Stimulated activated CD4-positive, alpha-beta T cell treated with anti-CD3 and anti-CD28 coated beads, Interleukin-15, amount 100 ng/mL, for 48 hours (primary cell): ENCODE measurements at places on chromosomes 1 and 21.

GRCh38 chr1:69794831-69795230 lies 227.1 kb downstream of the LRRC7 start:
- no peak for DNase-seq

GRCh38 chr21:46650476-46651098 lies 15.1 kb downstream of the PRMT2 start:
- DNase-seq = no peak

- DNase-seq = no peak
Measured at GRCh38 chr1:88612773-88613172, 71.3 kb upstream of the PKN2 start.

GRCh38 chr1:204350857-204351573 lies 8.7 kb downstream of the PLEKHA6 start:
- no peak for DNase-seq

DNA sequence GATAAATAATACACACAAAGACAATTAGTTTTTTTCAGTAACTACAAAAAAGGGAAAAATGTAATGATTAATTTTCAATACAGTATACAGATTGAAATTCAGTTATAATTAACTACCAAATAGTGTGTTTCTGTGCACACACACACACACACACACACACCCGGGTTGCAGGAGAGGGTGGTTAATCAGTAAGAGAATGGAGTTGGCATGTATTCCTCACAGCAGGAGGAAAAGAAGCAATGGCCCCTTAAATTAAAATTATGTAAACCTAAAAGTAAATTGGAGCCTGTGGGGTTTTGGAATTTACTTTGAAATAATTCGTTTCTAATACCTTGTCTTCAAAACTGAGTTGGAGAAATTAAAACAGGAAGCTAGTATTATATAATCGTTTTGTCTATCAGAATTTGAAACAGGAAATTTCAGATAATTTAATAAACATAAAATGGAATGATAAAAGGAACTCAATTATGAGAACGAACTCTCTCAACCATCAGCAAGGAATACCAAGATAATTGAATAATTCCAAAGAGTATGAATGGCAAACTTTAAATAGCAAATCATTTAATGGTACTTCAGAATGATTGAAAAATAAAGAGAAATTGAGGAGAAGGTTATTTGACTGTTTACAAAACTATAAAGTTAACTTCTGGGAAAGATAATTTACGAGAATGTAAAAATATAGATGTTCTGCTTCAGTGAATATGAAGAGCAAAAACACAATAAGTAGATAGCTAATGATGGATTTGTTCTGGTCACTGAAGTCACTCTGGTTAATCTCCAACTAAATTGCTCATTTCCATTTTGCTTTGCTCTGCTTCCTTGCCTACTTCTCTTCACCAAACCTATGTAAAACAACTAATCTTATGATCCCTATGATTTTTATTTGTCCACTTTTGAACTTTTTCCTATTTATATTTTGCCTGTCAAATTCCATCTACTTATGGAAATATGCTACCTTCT lies 547.9 kb upstream of the ZP4 start:
- no peak for DNase-seq

GRCh38 chr1:219324629-219325367 lies 151.1 kb downstream of the LYPLAL1 start:
- peak; percentile 0 for DNase-seq

GRCh38 chr1:154747740-154748404 lies 122.2 kb downstream of the KCNN3 start:
- DNase-seq = peak; percentile 35
